Activated T-cell treated with anti-CD3 and anti-CD28 coated beads, Interleukin-2, amount 50 U/mL, for 48 hours (primary cell): ENCODE measurements at places on chromosomes 11 and 22.

DNA sequence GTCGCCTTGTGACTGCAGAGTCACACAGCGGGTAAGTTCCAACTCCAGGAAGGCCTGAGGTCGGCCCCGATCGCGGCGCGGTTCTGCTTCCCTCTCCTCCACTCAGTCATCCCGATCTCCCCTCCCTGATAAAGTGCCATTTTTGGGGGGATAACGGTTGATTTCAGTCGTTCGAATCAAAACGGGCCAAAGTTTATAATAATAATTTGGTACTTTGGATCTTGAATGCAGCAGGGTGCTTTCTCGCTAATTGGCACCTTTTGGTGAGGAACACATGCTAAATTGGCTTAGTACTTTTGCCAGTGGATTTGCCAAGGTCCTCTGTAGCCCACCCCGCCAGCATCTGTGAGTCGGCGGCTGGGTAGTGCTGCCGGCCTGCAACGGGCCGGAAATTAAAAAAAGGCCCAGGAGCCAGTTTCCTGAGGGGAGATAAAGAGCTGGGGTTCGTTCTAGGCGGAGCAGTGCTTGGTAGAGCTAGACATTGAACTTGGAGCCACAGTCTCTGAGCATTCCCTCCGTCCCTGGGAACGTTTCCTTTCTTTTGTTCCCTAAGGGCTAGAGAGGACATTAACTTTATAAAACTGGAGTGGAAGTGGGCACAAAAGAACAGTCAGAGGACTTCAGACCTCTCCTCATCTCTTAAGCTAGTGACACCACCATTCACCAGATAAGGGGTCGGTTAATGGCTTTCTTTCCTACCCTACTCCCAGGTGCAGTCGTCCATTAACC, 997 bp downstream of the UBE2L3 start:
- peak; percentile 50 for DNase-seq

- no peak for DNase-seq
Observed at GRCh38 chr22:36928196-36928595, 14.8 kb downstream of the CSF2RB start.

DNA sequence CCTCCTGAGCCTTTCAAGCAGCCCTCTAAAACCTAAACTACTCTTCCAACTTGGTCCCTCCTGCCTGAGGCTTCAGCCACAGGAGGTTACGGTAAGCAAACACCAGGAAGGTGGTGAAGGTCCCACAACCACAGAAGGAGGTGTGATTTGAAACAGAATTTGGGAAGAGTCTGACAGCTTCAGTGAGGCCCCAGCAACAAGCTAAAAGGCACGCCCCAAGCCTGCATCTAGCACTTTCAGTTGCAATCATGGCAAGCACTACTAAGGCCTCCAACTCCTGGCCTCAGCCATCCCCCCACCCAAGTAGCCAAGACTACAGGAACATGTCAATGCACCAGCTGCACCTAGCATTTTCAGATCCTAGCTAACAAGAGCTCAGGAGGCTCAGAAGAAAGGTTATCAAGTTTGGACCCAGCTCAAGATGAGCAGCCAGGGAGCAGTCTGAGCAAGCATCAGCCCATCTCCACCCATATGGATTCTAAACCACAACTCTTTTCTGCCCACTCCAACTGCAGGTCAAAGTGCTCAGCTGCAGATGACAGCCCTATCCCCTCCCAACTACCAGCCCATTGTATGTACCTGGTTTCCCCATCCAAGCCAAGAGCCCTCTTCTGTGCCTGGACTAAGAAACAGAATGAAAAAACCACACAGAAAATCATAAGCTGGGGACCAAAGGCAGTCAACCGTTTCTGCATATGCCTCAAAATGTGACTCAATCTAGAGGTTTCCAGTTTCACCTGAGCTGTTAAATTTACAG, 10.4 kb upstream of the AHNAK start:
- DNase-seq: no peak

- DNase-seq: no peak
Observed at GRCh38 chr22:39946503-39947219, 13.5 kb upstream of the TMA7B start.

- peak; percentile 24 for DNase-seq
Observed at GRCh38 chr22:40156001-40156516, 21.7 kb upstream of the TNRC6B start.

DNA sequence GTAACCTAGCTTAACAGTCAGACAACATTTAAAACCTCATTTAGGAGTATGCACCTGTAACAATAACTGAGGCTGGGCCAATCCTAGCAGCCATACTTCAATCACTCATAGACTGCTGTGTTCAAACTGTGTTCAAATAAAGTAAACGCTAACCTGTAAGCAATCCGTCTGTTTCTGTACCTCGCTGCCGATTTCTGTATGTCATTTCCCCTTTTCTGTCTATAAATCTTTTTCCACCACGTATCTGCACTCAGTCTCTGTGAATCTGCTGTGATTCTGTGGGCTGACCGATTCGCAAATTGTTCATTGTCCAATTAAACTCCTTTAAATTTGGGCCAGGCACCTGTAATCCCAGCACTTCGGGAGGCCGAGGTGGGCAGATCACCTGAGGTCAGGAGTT, 12.3 kb downstream of the APOBEC3H start:
- DNase-seq: no peak

DNA sequence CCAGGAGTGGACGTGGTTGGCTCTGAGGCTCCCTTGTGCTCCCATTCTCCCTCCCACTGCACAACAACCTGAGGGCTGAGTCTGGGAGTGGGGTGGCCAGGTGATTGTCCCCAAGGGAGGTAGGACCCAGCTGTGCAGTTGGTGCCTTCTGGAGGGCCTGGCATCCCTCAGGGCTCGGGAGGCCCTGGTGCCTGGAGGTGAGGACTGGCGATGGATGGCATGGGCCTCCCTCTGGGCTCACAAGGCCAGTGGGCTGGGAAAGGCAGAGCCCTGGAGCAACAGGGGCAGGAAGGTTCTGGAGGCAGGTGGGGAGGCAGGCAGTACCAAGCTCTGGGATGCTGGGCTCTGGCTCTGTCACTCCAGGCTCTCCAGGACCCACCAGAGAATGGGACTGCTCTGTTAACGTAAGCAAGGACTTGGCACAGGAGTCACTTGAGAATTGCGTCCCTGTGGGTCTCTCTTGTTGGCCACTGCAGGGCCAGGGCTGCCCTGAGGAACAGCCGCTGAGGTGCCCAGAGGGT, 114.2 kb downstream of the KCNQ1OT1 start:
- DNase-seq: no peak

DNA sequence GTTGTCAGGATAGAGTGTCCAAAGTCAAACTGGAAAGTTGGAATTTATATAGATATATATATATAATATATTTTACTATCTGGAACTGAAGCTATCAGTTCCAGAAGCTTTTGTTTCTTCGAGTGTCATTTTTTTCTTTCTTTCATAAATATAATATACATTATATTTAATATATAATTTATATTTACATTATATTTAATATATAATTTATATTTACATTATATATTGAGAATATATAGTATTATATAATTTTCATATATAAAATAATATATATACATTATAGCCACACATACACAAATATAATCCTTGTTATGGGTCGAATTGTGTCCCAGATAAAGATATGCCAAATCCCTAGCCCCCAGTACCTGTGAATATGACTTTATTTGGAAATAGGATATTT, 842.3 kb upstream of the LRRC4C start:
- no peak for DNase-seq

DNA sequence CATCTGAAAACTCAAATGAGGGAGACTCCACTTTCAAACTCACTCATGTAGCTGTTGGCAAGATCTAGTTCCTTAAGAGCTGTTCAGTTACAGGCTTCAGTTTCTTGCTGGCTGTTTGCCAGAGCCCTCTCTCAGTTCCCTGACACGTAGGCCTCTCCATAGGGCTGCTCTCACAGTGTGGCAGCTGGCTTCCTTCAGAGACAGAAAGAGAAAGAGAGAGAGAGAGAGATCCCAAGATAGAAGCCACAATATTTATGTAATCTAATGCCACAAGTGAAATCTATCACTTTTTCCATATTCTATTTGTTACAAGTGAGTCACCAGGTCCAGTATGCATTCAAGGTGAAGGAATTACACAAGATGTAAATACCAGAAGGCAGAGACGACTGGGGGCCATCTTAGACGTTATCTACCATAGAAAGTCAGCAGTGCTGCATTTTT, 168.8 kb downstream of the RCN1 start:
- no peak for DNase-seq

- DNase-seq: no peak
Observed at GRCh38 chr11:134454146-134454690, 42.2 kb upstream of the B3GAT1 start.

DNA sequence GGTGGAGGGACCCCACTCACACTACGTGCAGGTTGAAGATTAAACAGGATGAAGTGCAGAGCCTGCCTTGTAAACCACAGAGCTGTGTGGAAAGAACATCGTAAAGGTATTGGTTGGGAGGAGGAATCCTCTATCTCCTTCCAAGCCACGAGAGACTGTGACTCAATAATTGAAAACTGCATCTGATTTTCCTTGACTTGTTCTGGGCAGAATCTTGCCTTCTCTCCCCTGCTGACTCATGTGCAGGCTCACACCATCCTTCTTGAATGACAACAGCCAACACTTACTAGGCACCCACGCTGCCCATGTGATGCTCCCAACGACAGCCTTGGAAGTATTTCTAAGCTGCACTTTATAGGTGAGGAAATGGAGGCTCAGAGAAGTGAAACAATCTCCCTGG, 563.0 kb downstream of the MIAT start:
- DNase-seq: no peak

GRCh38 chr11:23211221-23211620, 350.9 kb upstream of the CCDC179 start:
- no peak for DNase-seq

DNA sequence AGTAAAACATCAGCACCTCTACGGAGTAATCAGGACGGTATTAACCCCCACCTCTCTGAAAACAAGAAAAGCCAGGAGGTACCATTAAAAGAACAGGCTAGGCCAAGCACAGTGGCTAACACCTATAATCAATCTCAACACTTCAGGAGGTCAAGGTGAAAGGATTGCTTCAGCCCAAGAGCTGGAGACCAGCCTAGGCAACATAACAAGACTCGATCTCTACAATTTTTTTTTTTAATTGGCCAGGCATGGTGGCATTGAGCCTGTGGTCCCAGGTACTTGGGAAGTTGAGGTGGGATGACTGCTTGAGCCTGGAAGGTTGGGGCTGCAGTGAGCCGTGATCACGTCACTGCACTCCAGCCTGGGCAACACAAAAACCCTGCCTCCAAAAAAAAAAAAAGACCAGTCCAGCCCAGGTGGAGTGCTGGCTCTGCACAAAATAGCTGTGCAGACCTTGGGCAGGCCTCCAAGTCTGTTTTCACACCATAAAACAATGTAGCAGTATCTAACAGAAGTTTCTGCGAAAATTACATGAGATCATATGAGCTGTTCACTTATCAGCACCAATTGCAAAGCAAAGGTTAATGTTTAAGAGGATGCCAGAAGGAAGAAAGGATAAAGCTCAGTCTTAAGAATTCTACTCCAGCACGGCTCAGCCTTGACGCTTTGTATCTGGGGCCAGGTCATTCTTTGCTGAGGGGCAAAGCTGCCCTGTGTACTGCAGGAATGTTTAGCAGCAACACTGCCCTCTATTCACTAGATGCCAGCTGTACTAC, 14.8 kb downstream of the CHKA start:
- no peak for DNase-seq

DNA sequence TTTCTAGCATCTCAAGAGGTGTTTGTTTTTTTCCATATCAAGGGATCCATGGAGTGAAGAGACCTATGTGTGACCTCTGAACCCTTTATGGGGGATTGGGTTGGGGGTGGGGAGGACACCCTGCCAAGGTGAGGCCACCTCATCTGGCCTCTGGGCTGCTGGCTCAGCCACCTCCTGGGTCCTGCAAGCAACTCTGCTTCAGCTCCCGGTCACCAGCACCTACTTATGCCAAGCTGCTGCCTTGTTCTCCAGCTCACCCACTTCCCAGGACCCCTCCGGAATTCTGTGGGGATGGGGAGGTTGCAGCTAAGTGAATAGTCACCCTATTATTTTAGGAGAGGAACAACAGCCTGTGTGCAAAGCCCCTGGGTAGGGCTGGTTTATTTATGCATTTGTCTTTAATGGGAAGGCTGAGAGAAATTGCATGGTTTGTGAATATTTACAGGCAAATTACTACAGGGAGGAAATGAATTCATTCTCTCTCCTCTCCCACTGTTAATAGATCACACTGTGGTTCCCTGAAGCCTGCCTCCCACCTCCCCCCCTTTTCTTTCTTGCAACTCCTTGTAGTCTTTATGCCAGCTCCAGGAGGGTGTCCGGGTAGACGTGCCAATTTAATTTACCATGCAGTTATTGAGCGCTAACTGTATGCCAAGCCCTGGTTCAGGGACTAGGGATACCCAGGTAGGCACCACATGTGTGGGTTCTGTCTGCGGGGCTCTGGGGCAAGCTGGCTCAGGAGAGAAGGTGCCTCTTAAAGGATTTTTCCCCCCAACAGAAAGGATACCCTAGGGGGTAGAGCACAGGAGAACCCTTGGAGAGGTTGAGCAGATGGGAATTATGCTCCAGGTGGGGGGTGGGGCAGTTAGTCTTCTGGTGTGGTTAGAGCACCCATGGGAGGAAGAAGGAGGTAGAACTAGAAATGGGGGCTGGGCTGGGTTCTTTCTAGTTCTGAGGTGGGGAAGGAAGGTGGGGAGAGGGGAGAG, 50.7 kb downstream of the TSPAN18 start:
- DNase-seq: no peak

GRCh38 chr11:119858288-119858687, 129.3 kb upstream of the NECTIN1 start:
- DNase-seq: no peak

DNA sequence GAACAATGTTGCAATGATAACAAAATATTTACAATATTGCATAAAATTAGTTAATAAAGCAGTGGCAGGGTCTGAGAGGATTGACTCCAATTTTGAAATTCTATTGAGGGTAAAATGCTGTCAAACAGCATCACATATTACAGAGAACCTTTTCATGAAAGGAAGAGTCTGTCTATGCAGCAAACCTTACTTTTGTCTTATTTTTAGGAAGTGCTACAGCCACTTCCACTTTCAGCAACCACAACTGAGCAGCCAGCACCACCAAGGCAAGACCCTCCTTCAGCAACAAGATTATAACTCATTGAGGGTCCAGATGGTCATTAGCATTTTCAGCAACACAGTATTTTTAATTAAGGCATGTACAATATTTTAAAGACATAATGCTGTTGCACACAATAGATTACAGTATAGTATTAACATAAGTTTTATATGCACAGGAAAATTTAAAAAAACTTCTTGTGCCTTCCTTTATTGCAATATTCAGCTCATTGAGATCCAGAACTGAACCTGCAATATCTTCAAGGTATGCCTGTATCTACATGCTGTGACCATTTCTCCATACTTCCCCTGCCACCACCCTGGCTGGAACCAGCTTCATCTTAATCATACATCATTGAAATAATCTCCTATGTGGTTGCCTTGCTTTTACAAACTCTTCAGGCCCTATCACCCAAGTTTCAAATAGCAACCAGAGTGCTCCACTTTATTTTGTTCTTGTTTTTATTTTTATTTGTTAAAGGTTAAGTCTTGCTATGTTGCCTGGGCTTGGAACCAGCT, 711.2 kb downstream of the KCNA4 start:
- no peak for DNase-seq
